Posterior cingulate gyrus (tissue), 11 donors: ENCODE measurements at places on chromosomes 3 and 15.
A peak's percentile ranks its signal among the peaks of the same experiment; 100 is the strongest.

- no peak for DNase-seq
Measured at GRCh38 chr3:123344175-123344906, 104.5 kb downstream of the ADCY5 start.

- no peak for DNase-seq
Measured at GRCh38 chr3:25281041-25281731, 146.9 kb upstream of the RARB start.

GRCh38 chr3:24679429-24679828 lies 184.8 kb upstream of the THRB start:
- no peak for DNase-seq

DNA sequence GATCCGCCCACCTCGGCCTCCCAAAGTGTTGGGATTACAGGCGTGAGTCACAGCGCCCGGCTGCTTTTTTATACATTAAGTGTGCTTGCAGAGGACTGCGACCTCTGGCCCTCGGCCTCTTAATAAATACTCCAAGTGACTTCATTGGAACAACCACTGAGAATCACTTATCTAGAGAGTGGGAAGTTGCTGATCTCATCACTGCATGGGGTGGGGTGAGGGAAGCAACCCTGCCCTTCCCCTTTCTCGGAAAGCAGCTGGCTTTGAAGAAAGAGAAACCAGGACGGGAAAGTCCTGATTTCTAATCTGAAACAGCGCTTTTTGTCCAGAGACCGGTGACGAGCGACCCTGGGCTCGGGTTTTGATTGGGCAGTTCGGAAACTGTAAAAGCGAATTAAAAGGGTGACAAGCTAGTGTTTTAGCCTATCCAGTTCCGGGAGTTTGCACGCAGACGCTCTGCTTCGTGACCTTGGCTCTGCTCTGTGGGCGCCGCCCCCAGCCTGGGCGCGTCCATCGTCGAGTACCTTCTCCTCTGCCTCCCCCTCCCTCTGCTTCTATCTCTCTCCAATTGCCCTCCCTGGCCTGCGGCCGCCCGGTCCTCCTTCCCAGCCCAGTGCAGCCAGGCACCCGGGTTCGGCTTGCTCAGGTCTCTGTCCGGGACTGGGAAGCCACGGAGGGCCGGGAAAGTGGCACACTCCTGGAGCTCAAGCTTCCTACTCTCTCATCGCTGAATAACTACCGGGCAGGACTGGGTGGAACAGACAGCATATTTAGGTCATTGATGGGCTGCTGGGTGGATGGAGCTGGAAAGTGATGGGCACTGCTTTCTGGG lies 7.5 kb upstream of the TRIM69 start:
- peak; percentile 94 for DNase-seq

GRCh38 chr3:152283492-152284381 lies 15.0 kb downstream of the MBNL1 start:
- DNase-seq = no peak

DNA sequence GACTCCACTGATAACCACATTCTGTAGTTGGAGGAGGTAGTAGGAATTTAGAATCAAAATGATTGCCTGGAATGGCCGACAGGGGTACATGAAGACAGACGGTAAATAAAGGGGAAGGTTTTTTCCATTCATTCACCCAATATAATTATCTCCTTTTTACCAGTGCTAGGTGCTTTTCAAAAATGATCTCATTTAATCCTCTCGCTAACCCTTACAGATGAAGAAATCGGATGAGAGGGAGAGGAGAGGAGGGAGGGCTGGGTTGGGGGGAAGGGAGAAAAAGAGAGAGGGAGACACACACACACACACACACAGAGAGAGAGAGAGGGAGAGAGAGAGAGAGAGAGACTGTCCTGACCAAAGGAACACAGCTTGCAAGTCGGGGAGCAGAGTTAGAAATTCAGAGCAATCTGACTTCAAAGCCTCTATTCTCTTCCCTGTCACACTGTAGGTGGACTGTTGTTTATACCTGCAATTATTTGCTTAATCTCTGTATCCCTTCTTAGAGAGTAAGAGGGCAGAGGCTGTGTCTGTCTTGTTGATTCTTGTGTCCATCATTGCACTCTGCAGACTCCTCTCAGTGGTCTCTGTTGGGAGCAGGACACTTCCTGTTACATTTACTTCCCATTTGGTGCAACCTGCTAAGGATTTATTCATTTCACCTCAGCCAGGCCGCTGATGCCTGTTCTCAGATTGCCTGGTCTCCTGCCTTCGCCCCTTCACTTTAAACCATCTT lies 18.7 kb upstream of the PAQR9 start:
- DNase-seq = no peak

DNA sequence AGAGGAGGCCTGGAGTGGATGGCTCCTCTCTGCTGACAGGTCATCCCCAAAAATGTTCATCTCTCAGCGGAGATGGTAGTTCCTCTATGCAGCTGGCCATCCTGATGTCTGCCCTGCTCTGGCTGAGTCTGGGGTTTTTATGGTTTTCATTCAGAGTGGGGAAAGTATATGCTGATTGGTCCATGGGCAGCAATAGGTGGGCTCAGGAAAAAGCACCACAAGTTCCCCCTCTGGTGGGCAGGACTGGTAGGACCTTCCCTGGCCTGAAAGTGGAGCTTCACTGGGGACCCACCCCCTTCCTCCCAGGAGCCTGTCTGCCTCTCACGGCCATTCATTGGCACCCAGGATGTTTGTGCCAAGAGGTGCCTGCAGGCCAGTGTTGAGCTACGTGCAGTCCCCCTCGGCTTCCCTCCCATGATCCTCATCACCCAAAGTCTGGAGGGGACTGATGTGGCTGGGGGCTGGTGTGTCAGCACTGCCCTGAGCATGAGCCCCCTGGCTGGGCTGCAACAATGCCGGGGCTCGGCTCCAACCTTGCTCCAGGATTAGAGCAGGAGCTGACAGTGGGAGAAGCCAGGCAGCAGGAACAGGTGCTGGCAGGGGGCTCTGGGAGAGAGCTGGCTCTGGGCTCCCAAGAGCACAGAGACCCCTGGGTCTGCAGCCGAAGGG lies 13.1 kb upstream of the BLOC1S6 start:
- no peak for DNase-seq

- no peak for DNase-seq
Measured at GRCh38 chr15:97037080-97037479, 706.6 kb downstream of the NR2F2 start.

DNA sequence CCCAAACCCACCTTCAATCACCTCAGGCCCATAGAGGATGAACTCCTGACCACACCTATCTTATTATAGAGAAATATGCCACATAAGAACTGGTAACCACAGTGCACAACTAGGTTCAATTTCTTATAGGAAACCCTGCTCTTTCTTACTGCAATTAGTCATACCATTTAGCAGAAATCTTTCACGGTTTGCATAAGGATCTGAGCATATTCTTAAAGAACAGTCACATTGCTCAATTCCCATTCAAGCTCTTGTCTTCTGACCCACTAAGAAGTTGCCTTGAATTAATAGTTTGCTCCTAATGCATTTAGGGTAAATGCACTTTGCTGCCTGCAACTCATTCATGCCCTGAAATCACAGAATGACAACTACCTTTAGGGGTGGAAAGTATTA lies 9.2 kb downstream of the ERC2 start:
- no peak for DNase-seq

DNA sequence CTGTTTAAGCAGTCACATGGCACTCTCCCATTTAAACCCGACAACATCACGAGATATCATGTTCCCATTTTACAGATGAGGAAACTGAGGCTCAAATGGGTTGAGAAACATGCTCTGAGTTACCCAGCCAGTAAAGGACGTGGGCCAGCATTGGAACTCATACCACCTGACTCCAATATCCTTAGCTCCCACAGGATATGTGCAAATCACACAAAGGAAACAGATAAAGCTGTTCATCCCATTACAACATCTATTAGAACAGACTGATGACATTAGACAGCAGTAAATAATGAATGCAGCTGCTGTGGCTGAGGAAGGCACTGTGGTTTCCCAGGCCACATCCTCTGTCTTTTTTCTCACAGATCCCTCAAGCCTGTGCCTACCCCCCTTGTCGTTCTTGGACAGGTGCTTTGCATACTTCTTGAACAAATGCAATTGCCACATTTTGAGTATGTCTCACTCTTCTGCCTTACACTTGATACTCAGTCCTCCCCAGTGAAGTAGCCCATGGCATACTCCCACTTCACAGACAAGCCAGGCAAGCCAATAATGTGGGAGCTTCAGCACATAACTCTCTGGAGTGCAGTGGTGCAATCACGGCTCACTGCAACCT lies 17.7 kb downstream of the FRMD4B start:
- DNase-seq = no peak

GRCh38 chr3:71854706-71855105 lies 69.8 kb upstream of the PROK2 start:
- DNase-seq = no peak

DNA sequence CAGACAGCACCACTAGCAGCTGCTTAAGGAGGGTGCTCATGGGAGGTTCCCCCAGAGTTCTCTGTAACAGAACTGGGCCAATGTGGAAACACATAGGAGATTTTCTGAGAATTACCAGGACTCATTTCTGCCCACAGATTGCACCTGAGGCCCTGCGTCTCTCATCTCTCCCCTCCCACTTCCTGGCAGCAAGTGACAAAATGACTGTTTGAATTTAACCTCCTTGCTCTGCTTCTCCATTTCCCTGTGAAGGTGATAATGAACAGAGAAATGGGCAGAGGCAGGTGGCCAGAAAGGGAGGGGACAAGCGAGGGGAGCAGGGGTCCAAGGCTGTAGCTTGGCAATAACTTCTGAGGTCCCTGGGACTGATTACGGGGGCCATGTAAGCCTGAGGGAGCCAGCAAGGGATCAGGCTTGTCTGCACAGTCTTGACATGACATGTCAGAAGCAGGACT lies 8.0 kb downstream of the EPHB1 start:
- DNase-seq = no peak

- no peak for DNase-seq
Measured at GRCh38 chr3:74511078-74511477, 103.4 kb downstream of the CNTN3 start.

DNA sequence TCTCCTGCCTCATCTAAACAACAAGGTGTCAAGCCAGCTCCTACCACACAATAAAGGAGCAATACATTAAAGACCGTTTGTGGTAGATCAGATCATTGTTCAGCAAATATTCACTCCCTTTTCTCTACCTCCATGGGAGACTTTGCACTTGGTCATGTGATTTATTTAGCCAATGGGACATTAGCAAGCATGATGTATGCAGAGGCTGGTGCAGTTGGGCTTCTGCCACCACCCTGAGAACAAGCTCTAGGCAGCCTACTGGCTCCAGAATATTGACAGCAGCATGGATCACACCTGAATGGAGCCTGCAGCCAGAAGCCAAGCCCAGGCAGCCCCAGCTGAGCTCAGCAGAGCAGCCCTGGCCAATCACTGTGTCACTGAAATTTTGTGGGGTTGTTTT lies 99.4 kb upstream of the UBE2E2 start:
- DNase-seq = no peak

GRCh38 chr15:64133623-64134344 lies 17.7 kb upstream of the SNX22 start:
- DNase-seq = no peak

DNA sequence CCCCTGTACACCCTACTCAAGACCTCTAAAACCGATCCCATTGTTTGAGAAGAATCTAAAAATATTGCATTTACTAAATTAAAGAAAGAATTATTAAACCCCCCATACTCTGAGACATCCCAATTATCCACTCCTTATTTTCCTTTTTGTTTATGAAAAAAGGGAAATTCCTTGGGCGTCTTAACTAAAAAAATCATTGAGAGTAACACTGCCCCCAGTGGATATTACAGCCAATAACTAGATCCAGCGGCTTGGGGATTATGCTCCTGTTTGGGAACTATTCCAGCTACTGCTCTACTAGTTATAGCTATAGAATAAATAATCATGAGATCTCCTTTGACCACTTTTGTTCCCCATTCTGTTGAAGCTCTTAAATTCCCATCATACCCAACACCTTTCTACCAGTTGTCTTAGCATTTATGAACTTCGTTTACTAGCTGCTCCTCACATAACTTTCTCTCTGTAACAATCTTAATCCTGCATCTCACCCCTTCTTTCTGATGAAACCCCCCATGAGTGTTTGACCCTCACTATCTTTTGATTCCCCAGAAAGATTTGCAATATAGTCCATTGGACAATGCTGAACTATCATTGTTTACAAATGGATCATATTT lies 12.7 kb upstream of the CFAP91 start:
- no peak for DNase-seq

GRCh38 chr15:25022233-25022632 lies 67.4 kb downstream of the SNRPN start:
- DNase-seq = no peak

DNA sequence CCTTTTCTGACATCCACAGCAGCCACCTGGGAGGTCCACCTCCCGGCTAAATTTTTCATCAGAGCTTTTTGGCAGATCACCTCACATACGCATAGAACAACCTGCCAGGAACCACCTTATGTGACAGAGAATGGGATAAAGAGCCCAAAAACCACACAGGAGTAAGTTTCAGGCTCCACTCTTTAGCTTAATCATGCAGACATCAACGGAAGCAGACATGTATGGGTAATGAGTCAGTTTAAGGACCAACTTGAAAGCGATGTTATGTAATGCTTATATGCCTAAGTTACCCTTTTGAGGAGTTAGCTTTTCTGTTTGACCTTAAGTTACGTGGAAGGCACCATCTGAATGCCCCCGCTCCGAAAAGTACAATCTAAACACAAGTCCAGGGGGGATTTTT lies 183.3 kb upstream of the BHLHE40 start:
- no peak for DNase-seq

GRCh38 chr3:81872566-81872965 lies 111.1 kb upstream of the GBE1 start:
- no peak for DNase-seq

DNA sequence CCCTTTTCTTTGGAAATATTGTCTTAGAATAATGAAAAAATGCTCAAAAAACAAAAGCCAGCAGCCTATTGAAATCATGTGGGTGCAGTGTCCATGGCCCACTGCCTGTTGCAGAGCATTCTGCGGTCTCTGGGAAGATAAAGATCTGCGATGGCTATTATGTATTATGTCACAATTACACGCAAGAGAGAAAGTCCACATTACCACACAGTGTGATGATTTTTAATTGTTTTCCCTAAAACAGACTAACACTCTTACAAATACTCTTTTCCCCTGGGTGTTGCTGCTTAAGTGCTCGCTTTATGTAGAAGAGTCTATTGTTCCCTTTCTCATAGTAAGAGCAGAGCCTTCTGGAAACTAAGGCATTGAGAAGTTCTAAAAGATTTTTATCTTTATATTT lies 32.2 kb downstream of the SSR3 start:
- no peak for DNase-seq

- no peak for DNase-seq
Measured at GRCh38 chr3:125116311-125117080, 60.7 kb upstream of the HEG1 start.

GRCh38 chr3:184154885-184155643 lies at the start of gene DVL3:
Gene DVL3 (plus strand): TSS chr3:184155377. CDS start chr3:184155636, 259 bp downstream.
- DNase-seq = peak; percentile 84

GRCh38 chr3:24725514-24726255 lies 231.0 kb upstream of the THRB start:
- DNase-seq = no peak
